ENCODE measurements at places on chromosomes 6 and 20. TPM values are rescaled to one million over a fixed set of nuclear protein-coding genes. Genes with fewer than 3 reads are reported as not detected.

GRCh38 chr6:138370631-138371451, 6.9 kb upstream of the SMIM28 start:
- H3K27me3 ChIP-seq, result no peaks in the 10 kb centered on the region
- no peak overlapping the region for H3K4me3 ChIP-seq
- no peak overlapping the region for H3K27ac ChIP-seq
- peaks cover 3% of the 10 kb centered on the region for H3K4me1 ChIP-seq

- H3K4me1 ChIP-seq, result no peaks in the 10 kb centered on the region
- H3K36me3 ChIP-seq, result no peaks in the 10 kb centered on the region
- no peak overlapping the region for H3K4me3 ChIP-seq
- DNase-seq, result peak; percentile 34
- no peak overlapping the region for H3K27ac ChIP-seq
- no peaks in the 10 kb centered on the region for H3K27me3 ChIP-seq
Measured at GRCh38 chr6:33375143-33375671, 16.4 kb upstream of the KIFC1 start.

Gene SAMD5
- 32.8 TPM for polyA plus RNA-seq

DNA sequence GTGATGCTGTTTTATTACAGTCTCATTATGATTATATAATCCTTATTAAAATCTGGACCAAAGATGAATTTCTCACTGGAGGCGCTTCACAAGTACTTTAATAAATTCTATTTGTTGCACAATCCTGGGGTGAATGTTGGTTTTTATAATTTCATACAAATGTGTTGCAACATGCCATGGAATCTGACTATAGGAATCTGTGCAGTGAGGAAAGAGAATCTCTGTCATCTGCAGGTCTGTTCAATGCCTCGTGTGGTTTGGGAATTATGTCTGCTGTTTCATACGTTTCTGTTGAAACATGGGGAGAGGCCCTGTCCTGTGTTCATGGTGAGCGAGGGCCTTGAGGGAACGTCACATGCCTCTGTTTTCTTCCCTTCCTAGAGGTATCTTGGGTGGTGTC, 277.3 kb downstream of the CDH4 start:
- H3K27me3 ChIP-seq, result no peaks in the 10 kb centered on the region
- H3K4me3 ChIP-seq, result no peak overlapping the region
- DNase-seq, result no peak

Gene ACTL10
- polyA plus RNA-seq, result 1.4 TPM

Gene FAM8A1
- 31.0 TPM for polyA plus RNA-seq

Gene ZC3H12D
- polyA plus RNA-seq, result 3.5 TPM

Gene DLK2
- polyA plus RNA-seq, result 2.3 TPM

Gene BHLHE23
- polyA plus RNA-seq, result not detected

Gene RIPPLY2
- 0.88 TPM for polyA plus RNA-seq

Gene SIM1
- polyA plus RNA-seq, result 0.03 TPM

Gene GNMT
- polyA plus RNA-seq, result 0.54 TPM

Gene VARS1
- 34.2 TPM for polyA plus RNA-seq

- H3K27me3 ChIP-seq, result no peaks in the 10 kb centered on the region
- no peaks in the 10 kb centered on the region for H3K36me3 ChIP-seq
- no peaks in the 10 kb centered on the region for H3K4me1 ChIP-seq
Measured at GRCh38 chr6:132888701-132889100, 74.3 kb downstream of the RPS12 start.

- DNase-seq, result peak; percentile 83
- H3K36me3 ChIP-seq, result no peaks in the 10 kb centered on the region
- peak overlapping the region; percentile 24 for H3K4me3 ChIP-seq
- H3K27ac ChIP-seq, result no peak overlapping the region
- peaks cover 54% of the 10 kb centered on the region for H3K27me3 ChIP-seq
- H3K4me1 ChIP-seq, result peaks cover 17% of the 10 kb centered on the region
Measured at GRCh38 chr6:166307082-166308032, 835 bp downstream of the PRR18 start.

DNA sequence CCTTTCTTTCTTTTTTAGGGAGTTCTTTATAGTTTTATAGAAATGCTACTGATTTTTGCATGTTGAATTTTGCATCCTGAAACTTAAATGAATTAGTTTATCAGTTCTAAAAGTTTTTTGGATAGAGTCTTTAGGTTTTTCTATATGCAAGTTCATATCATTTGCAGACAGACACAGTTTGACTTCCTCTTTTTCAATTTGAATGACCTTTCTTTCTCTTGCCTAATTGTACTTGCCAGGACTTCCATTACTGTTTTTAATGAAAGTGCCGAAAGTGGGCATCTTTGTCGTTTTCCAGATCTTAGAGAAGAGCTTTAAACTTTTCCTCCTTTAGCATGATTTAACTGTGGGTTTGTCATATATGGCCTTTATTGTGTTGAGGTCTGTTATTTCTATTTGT, 21.1 kb upstream of the EDN1 start:
- H3K27me3 ChIP-seq, result no peaks in the 10 kb centered on the region
- no peak for DNase-seq
- H3K4me3 ChIP-seq, result no peak overlapping the region
- no peaks in the 10 kb centered on the region for H3K36me3 ChIP-seq

GRCh38 chr6:72712910-72713309, 91.0 kb downstream of the KCNQ5 start:
- H3K4me1 ChIP-seq, result no peaks in the 10 kb centered on the region
- no peak overlapping the region for H3K27ac ChIP-seq
- no peaks in the 10 kb centered on the region for H3K27me3 ChIP-seq
- DNase-seq, result no peak

DNA sequence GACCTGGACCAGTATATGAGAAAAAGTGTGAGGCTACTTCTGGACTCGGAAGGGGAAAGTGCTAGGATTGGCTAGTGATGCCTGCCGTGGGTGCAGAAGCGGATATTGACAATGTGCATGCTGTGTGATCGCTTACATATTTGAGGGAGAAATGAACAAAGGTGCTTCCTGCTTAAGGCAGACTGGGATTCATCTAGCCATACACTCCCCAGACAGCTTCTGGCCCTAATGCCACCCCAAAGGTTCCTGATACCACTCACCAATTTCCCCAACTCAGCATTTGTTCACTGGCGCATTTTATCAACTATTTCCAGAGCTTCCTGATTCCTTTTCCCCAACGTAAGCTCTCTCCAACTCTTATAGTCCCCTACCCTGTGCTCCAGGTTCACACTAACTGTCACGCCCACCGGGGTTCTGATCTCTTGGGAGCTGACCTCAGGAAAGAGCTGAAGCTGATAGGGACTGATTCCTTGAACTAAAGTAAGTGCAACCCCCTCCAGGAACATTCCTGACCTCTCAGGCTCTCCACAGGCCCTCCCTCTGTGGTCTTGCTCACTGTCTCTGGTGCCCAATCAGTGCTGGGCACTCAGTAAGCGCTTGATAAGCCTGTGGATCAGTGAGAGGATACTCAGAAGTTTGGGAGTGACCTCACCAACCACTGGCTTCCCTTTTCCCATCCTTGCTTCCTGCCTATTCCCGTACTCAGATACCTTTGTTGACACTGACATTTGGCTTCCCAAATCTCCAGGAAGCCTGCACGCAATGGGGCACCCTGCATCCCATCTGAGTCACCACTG, 73.3 kb downstream of the MRPL14 start:
- H3K27ac ChIP-seq, result no peak overlapping the region
- DNase-seq, result no peak
- H3K36me3 ChIP-seq, result no peaks in the 10 kb centered on the region
- H3K27me3 ChIP-seq, result no peaks in the 10 kb centered on the region
- H3K4me1 ChIP-seq, result peaks cover 27% of the 10 kb centered on the region

Gene SIRPB2
- polyA plus RNA-seq, result 1.4 TPM

- H3K27me3 ChIP-seq, result no peaks in the 10 kb centered on the region
- H3K4me1 ChIP-seq, result peaks cover 40% of the 10 kb centered on the region
- H3K27ac ChIP-seq, result peak overlapping the region; percentile 97
Measured at GRCh38 chr20:16526433-16527380, 46.5 kb downstream of the KIF16B start.

Gene TRIM10
- 6.6 TPM for polyA plus RNA-seq

Gene ABT1
- 15.4 TPM for polyA plus RNA-seq

DNA sequence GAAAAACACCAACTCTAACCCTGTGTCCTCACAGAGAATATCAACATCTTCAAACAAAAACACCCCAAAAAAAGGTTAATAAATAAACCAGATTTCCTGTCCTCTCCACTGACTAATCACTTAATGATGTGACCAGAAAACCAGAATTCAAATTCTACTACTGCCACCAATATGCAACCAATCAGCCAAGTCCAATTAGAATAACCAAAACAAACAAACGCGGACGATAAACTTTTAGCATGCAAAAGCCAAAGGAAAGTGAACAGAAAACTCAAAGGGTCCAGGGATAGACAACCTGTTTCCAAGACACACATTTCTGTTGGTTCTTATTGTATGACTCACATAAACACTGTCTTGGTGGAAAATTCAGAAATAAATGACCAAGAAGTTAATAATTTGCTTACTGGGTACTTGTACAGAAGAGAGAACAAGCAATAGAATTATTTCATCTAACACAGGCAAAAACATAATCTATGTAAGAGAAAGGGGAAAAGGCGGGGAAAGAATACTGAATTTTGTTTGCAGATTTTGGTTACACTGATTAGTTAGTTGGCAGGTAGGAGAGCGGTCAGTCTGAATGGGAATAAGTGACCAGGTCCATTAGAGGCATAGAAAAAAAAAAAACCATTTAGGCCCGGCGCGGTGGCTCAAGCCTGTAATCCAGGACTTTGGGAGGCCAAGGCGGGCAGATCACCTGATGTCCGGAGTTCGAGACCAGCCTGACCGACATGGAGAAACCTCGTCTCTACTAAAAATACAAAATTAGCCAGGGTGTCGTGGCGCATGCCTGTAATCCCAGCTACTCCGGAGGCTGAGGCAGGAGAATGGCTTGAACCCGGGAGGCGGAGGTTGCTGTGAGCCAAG, 34.1 kb downstream of the HFE start:
- H3K36me3 ChIP-seq, result no peaks in the 10 kb centered on the region
- H3K27me3 ChIP-seq, result no peaks in the 10 kb centered on the region
- peaks cover 7% of the 10 kb centered on the region for H3K4me1 ChIP-seq
- peak; percentile 40 for DNase-seq

DNA sequence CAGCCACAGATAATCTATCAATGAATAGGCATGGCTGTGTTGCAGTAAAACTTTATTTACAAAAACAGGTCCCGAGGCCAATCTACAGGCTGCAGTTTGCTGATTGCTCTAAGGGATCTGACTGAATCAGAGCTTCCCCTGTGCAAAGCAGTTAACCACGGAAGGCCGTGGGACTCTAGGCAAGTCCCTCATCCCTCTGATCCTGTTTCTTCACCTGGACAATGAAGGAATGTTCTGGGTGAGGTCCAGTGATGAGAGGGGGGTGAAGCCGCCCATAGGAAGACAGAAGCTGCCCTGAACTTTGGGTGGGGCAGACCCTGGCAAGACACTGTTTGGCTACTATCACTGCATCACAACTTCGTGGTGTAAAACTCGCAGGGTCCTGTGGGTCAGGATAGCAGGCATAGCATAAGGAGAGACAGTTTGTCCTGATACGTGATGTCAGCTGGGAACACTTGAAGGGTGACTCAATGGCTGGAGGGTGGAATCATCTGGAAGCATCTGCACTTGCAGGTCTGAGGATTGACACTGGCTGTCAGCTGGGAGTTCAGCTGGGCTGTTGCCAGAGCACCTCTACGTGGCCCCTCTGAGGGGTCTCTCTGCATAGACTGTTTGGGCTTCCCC, 33.3 kb upstream of the TGM2 start:
- no peaks in the 10 kb centered on the region for H3K36me3 ChIP-seq
- no peak overlapping the region for H3K27ac ChIP-seq
- no peaks in the 10 kb centered on the region for H3K4me1 ChIP-seq

Gene RBBP8NL
- polyA plus RNA-seq, result 9.6 TPM

Gene RAB32
- polyA plus RNA-seq, result 31.5 TPM

- no peaks in the 10 kb centered on the region for H3K27me3 ChIP-seq
- H3K4me3 ChIP-seq, result no peak overlapping the region
- H3K4me1 ChIP-seq, result no peaks in the 10 kb centered on the region
- no peak for DNase-seq
- H3K36me3 ChIP-seq, result no peaks in the 10 kb centered on the region
Measured at GRCh38 chr6:34718976-34719375, 22.4 kb upstream of the ILRUN start.

- no peak for DNase-seq
- peaks cover 34% of the 10 kb centered on the region for H3K36me3 ChIP-seq
- H3K27ac ChIP-seq, result no peak within 1 kb of the TSS
- H3K4me3 ChIP-seq, result peak within 1 kb of the TSS; percentile 11
Measured at GRCh38 chr6:33192105-33192646, at the start of gene COL11A2. Gene COL11A2 (minus strand): TSS chr6:33192467. CDS start chr6:33192240, 227 bp downstream.

- no peaks in the 10 kb centered on the region for H3K36me3 ChIP-seq
- no peak for DNase-seq
- no peak overlapping the region for H3K27ac ChIP-seq
Measured at GRCh38 chr20:46652699-46653098, 1.4 kb upstream of the SLC13A3 start.

GRCh38 chr20:1805816-1806215, 89.4 kb upstream of the SIRPA start:
- no peaks in the 10 kb centered on the region for H3K36me3 ChIP-seq
- peaks cover 10% of the 10 kb centered on the region for H3K4me1 ChIP-seq
- H3K4me3 ChIP-seq, result no peak overlapping the region
- peaks cover 5% of the 10 kb centered on the region for H3K27me3 ChIP-seq
- no peak for DNase-seq
